Uterus (tissue), 4 donors: ENCODE measurements at places on chromosomes 6 and 20.

GRCh38 chr6:147567141-147567805 lies 58.8 kb downstream of the SAMD5 start:
- no peak for DNase-seq

DNA sequence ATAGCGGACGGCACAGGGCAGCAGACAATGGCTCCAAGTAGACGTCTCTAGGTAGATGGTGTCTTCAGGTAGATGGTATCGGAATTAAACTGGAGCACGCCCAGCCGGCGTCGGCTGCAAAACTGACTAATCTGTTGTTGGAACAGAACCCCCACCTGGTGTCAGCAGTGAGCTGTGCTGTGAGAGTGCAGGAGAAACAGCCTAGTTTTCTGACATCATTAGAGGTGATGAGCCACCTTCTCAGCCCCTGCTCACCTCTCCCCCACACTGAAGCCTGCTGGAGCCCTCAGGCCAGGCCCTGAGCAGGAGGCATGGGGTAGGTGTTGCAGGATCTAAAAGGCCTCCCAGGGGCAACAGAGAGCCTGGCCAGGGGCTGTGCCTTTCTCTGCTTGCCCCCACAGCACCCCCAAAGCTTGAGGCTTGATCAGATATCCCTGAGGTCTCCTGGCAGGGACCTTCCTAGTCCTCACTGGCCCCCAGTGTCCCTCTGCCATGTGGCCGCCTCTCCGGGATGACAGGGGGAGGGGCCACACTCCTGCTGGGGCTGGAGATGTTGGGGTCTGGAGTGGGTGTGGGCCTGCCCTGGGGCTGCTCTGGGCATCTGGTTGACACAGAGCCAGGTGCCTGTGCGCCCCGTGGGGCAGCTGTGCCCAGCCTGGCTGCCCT lies 6.9 kb upstream of the HELZ2 start:
- DNase-seq = no peak

- DNase-seq = no peak
Measured at GRCh38 chr6:160931378-160932310, 59.9 kb upstream of the MAP3K4 start.

DNA sequence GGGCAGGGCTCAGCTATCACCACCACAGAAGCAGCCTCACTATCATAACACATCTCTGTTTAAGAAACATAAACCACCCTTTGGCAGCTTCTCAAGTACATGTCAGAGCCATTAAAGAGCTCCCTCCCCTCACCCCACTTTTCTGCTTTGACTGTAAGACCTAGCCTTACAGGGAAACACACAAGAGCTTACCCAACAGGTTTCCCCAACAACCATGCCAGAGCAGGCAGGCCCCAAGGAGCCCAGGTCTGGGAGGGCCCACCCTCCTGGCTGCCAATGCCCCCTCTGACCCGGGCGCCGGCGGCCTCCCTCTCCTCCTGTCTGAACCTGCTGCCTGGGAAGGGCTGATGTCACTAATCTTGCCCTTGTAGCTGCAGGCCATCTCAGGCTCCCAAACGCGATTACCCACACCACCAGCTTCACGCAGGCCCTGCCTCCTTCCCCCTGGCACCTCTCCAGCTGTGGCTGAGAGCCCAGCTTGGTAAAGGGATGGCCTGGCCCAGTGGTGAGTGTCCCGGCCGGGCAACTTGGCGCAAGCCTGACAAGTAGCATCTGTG lies 402.0 kb downstream of the MAFB start:
- DNase-seq = peak; percentile 32

DNA sequence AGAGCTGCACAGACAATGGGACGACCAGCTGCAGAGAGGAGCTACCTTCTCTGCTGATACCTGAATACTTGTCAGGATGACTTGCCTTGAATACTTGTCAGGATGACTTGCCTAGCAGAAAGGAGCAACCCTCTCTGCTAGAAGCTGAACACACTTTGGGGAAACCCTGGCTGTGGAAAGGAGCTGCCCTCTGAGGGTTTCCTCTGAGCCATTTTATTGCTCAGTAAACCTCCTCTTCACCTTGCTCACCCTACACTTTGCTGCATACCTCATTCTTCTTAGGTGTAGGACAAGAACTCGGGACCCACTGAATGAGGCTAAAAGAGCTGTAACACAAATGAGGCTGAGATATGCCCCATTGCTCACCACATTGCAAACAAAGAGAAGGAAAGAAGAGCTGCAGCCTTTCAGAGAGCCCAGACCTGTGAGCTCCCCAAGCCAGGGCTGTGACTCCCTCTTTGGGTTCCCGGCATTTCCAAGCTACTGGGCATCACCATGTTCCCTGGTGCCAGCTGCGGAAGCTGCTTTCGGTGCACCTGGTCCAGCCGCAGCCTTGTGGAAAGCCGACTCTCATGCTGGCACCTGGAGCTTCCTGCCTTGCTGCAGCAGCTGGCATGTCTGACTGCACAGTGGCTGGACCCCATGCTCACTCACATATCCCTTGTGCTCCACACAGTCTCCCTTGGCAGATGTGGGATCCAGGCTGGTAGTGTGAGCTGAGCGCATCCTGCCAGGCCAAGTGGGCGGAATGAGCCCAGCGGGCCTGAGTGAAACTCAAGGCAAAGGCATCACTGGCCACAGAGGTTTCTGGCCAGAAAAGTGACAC lies 106.7 kb upstream of the AHI1 start:
- DNase-seq = no peak

DNA sequence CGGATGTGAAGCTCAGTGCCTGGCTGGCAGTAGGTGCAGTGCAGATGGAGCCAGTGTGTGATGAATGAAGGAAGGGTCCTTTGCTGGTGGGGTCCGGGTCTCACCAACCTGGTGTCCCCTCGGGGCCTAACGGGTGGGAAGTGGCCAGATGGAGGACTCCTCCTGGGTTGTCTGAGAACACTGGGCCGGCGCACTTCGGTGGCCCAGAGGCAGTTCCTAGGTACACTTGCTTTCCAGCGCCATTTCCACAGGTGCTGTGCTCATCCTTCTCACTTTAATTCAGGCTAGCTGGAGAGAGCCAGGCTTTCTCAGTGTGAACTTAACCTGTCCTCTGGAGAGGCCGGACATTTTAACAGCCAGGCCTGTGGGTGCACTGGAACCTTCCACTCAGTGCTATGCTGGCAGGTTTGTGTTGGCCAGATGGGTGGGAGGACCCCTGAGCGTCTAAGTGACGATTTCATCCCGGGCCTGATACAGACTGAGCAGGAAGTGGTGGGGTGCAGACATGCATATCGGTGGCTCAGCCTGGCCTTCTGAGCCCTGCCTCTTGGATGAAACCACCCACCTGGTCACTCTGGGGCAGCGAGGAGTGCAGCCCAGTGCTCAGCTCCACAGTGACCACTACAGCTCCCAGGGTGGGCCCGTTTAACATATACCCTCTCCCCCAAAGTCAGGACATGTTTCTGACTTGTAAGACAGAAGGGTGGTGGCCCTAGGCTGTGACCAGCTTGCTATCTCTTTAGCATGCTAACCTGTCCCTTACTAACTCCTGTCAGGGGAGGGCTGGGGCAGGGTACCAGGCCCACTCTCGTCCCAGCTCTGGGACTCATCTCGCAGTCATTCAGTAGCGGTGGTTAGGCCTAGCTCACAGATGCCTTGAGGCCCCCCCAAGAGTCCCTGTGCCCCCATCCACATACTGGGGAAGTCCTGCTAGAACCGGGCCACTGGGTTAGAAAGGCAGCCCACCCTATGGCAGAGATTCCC lies 8.2 kb upstream of the PYGB start:
- no peak for DNase-seq

GRCh38 chr6:156004796-156005195 lies 549.2 kb upstream of the NOX3 start:
- DNase-seq = no peak

- DNase-seq = no peak
Measured at GRCh38 chr6:16570946-16571345, 190.3 kb downstream of the ATXN1 start.

DNA sequence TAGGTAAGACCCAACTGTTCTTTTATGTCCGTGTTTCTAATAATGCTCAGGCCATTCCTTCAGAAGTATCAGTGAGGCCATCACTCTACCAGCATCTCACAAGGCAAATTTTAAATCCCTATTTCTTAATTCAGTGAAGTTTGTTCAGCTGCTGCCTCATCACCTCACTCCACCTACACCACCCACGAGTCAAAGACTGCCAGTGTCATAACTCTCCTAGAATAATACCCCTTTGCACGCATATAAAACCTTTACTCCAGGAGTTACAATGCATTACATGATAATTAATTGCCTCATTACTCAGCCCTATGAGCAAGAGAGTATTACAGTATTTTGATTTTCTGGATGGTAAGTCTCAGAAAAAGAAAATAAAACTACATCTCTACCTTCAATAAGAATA lies 793.6 kb downstream of the TFAP2A start:
- DNase-seq = no peak

GRCh38 chr6:169854813-169855212 lies 103.4 kb downstream of the ERMARD start:
- DNase-seq = no peak

GRCh38 chr6:160041608-160042007 lies 72.7 kb downstream of the IGF2R start:
- peak; percentile 32 for DNase-seq

DNA sequence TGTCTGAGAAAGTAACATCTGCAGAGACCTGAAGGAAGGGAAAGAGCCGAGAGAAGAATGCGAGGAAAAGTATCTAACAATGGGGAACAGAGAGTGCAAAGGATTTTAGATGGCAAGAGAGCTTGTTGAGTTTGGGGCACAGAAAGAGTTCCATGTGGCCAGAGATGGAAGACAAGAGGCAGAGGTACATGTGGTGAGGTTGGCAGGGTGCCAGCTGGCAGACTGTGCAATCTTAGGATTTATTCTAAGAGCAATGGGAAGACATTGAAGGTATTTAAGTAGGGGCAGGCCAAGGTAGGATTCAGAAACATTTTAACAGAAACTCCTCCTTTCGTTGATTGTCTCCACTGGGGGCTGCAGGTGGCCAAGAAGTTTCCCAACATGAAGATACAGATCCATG lies 20.4 kb upstream of the LBP start:
- no peak for DNase-seq

DNA sequence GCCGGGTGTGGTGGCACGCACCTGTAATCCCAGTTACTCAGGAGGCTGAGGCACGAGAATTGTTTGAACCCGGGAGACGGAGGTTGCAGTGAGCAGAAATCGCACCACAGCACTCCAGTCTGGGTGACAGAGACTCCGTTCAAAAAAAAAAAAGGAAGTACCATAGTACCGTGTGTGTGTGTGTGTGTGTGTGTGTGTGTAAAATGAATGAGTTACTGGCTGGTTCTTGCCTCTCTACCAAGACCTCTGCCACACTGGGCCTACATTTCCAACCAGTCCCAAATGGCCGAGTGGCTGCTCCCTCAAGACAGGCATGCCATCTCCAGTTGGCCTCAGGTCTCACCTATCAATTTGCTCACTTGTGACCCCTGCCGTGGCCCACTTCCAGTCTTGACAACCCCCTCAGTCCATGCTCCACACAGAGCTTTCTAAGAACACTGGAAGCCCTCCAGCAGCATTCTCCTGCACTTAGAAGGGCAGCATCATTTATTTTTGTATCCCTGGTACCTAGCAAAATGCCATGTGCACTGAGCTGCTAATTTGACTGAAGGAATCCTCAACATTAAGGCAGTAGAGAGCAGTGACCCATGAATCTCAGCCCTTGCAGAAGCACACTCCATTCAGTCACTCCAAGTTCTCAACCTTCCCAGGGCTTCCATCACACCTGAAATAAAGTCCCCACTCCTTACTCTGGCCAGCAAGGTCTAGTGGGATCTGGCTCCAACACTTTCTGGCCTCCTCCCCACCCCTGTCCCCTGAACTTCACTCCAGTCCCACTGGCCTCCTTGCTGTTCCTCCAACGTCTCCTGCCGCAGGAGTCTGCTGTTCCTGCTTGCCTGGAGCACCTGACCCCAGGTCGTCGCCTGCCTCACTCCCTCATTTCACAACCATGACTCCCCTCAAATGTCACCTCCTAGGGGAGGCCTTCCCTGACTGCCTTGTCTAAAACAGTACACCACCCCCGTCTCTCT lies 29.9 kb downstream of the COX4I2 start:
- no peak for DNase-seq

DNA sequence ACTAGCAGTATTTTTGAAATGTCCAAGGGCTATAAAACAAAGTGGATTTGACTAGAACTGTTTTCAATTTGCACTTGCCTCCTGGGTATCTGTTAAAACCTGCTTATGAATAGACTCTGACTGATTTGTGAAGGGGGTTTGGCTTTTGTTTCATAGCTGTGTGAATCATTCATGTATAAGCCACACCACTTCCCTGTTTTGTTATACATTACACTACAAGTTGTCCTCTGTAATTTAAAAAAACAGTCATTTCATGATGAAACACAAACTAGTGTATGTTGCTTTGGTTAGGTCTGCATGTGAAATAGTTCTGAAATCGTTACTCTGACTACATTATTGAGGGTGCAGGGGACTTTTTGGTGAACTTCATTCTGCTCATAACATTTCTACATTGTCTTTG lies 121.7 kb downstream of the NKAIN2 start:
- DNase-seq = no peak

DNA sequence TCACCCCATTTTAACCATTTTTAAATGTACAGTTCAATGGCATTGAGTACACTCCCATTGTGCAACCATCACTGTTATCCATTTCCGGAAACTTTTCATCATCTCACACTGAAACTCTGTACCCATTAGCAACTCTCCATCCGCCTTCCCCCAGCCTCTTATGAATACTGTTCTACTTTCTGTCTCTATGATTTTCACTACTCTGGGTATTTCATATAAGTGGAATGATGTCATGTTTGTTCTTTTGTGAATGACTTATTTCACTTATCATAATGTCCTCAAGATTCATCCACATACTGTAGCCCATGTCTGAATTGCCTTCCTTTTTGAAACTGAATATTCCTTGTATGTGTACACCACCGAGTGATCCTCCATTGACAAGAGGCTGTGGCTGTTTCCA lies 92.9 kb upstream of the TOX2 start:
- DNase-seq = no peak

GRCh38 chr6:110965629-110966229 lies 7.2 kb downstream of the GTF3C6 start:
- DNase-seq = no peak

- no peak for DNase-seq
Measured at GRCh38 chr6:32223258-32224235, at the start of gene NOTCH4. NOTCH4 (minus strand) TSS chr6:32224067; CDS start chr6:32223928, 139 bp downstream.

DNA sequence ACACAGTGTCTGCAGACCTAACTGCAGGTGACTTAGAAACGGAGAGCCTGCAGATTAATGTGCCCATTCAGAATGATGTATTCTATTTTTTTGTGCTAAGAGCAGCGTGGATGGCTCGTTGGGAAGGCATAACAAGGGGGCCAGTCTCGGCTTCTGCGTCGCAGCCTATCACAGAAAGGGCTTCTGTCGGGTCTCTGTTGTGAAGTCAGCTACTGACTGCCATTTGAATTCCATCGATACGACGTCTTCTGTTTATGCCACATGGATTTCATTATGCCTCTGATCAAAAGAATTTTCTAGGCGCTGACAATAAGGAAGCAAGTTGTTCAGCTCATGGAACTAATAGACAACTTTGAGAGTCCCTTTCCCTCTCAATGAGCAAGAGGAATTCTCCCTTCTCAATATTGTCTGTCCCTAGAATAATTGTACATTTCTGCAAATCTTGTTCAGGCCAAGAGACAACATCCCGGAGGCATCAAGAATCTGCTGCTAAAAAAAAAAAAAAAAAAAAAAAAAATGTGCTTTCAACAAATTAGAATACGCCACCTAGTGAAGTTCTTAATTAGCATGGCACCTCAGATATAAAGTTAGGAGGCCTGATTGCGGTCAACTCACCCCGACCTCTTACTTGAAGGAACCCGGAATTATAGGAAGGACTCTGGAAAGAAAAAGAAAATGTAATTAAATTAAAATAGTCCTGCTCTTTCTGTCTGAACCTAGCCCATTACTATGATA lies 223.9 kb downstream of the TSHZ2 start:
- DNase-seq = no peak
